Astrocyte of the spinal cord (primary cell): ENCODE measurements at places on chromosomes 1 and 21.

DNA sequence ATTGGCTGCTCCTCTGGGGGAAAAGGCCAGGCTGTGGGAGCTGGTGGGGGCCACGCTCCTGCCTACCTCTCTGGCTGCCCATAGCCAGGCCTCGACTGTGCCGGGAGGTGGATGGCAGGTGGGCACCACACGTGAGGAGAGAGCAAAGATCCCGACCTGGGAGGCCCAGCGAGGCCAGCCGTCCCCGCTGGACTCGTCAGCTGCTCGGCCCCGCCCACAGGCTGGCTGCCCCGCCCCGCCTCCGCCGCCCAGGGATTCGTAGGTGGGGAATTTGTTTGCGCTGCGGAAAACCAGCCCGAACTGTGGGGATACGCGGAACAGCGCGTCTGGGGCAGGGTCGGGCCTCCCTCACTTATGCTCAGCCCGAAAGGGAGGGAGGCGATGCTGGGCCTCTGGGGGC is 31.7 kb downstream of the TP73 start:
- no peak for DNase-seq

GRCh38 chr1:111320066-111320879 is 29.6 kb downstream of the CHIA start:
- no peak for DNase-seq

DNA sequence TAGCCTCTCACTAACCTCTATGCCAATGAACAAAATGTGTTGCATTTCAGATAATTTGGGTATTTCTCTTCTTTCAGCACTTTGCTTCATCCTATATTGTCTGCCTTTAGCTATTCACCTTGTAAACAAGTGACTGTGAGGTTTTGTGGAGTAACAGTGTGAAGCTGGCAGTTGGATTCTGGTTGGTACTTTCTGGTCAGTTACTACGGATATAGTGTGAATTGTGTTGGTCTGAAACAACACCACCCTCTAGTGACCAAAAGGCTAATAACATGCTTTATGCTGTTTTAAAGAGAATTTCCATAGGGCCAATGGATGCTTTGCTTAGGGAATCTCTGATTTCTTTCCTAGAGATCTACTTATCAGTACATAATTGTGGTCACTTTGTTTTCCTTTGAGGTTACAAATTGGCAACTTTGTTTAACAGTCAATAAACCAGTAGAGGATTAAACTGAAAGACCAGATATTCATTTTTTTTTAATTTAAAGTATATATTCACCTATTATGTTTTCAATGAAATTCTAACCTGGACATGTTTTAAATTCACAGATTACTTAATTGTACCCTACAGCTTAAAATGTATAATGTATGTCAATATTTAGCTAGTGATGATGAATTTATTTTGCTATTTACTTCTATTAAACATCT is 2.5 kb upstream of the PTGER3 start:
- DNase-seq = peak; percentile 74

- DNase-seq = no peak
Measured at GRCh38 chr1:240235521-240236288, 144.0 kb downstream of the FMN2 start.

- DNase-seq = no peak
Measured at GRCh38 chr1:226371027-226371694, 36.7 kb downstream of the PARP1 start.

GRCh38 chr1:241253471-241253870 is 103.5 kb downstream of the RGS7 start:
- DNase-seq = peak; percentile 44

GRCh38 chr21:38898422-38899096 is 92.8 kb downstream of the ETS2 start:
- DNase-seq = no peak

DNA sequence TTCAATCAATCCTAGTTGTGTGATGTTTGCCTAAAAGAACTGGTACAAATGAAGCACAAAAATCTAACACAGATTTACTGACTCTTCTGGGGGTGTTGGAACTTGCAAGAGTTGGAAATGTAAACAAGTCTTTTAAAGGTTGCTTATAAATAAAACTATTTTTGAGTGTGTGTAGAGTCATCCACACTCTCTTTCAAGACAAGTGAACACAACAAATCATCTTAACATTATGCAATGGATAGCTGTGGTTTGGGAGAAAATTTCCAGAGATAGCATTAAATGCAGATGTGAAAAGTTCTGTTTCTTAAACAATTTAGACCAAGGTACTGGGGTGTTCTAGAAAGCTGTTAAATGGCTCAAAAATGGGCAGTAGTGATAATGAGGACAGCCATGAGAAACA is 28.7 kb downstream of the C1orf87 start:
- no peak for DNase-seq

DNA sequence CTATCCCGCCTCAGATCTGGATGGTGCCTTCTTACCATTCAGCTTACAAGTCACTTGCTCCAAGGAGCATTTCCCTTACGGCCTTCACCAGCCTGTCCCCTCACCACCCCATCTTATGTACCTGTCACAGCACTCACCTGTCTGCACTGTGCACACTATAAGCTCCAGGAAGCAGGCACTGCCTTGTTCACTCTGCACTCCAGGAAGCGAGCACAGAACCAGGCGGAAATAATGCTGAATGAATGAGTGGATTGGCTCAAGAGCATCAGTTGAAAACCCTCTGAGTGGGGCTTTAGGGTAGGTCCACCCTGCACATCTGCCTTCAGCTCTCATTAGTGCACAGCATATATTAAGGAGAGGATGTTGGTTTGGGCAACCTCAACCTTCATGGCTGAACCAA is 8.9 kb upstream of the RYR2 start:
- DNase-seq = no peak

DNA sequence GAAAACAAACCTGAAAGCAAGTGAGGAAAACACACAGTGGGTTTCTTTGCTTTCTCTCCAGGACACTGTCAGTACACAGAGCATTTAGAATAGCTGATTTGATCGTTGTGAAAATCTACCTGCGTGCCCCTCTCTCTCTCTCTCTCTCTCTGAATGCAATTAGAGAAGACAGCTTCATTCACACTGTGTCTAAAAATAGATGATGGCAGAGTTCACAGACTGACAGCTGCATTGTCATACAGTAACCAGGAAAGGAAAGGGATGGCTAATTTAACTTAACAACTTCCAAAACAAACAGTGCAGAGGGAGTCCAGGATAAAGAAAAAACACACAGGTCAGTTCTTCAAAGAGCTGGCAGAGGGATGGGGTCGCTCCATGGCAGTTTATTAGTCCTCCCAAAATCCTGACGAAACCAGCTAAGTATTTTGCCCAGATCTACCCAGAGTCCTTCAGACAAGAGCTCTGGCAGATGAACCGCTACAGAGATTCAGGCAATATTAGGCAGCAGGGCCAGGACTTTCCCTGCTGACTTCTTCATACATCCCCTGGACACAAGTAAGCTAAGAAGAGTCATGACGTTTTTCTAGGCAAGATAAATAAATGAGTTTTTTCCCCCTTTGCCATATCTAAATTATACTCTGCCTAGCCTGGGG is 58.9 kb downstream of the WLS start:
- peak; percentile 81 for DNase-seq

- no peak for DNase-seq
Measured at GRCh38 chr1:1038694-1039093, 18.8 kb downstream of the AGRN start.

GRCh38 chr1:236354330-236355147 is 39.5 kb upstream of the EDARADD start:
- DNase-seq = peak; percentile 16

DNA sequence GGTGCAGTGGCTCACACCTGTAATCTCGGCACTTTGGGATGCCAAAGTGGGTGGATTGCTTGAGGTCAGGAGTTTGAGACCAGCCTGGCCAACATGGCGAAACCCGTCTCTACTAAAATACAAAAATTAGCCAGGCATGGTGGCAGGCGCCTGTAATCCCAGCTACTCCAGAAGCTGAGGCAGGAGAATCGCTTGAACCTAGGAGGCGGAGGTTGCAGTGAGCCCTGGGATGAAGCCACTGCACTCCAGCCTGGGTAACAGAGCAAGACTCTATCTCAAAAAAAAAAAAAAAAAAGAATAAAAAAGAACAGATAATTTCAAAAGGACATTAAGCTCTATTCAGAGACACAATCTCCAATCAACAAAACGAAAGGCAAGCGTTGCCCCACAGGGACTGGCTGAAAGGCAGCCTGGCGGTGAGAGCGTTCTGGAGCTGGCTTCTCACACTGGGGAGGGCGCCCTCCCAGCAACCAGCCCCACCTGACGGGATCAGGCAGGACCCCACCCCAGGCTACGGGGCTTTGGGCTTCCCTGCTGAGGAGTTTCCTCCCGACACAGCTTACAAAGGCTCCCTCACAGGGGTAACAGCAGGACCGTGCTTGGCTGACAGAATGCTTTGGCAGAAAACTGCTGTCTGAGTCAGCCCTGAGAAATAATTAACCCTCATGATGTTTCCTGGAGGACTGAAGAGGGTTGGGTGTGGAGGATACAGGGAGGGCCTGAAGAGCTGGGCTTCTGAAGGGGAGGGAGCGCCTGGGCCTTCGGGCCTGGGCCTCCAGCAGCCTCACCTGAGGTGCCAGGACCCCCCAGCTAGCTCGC is 31.1 kb upstream of the SRP9 start:
- peak; percentile 98 for DNase-seq

DNA sequence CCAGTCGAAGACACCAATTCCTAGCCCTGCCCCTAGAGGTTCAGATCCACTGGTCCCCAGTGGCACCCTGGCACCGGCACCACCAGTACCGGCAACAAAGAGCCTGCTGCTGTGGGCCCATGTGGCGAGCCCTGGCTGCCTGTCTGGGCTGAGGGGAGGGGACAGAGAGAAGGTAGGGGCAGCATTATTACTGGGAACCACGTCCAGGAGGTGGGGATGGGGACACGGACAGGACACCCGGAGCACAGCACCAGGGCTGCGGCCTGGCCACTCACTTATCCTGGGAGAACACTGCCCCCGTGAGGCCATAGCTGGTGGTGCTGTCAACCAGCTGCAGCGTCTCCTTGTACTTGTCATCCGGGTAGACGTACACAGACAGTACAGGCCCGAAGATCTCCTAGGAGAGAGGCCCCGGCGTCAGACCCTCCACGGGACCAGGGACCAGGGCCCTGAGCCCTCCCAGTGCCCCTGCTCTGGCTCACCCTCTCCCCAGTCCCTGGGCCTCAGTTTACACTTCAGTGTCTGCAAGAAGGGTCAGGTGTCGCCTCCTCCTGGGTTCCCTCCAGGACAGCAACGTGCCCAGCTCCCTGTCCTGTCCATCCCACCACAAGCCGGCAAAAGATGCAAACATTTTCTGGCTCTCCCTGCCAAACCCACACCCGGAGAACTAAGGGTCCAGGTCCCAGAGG is 15.8 kb upstream of the TAS1R2 start:
- DNase-seq = peak; percentile 85

- DNase-seq = peak; percentile 91
Measured at GRCh38 chr1:43763497-43763973, 56.2 kb downstream of the ST3GAL3 start.

- DNase-seq = no peak
Measured at GRCh38 chr1:65319141-65319540, 9.8 kb downstream of the DNAJC6 start.

DNA sequence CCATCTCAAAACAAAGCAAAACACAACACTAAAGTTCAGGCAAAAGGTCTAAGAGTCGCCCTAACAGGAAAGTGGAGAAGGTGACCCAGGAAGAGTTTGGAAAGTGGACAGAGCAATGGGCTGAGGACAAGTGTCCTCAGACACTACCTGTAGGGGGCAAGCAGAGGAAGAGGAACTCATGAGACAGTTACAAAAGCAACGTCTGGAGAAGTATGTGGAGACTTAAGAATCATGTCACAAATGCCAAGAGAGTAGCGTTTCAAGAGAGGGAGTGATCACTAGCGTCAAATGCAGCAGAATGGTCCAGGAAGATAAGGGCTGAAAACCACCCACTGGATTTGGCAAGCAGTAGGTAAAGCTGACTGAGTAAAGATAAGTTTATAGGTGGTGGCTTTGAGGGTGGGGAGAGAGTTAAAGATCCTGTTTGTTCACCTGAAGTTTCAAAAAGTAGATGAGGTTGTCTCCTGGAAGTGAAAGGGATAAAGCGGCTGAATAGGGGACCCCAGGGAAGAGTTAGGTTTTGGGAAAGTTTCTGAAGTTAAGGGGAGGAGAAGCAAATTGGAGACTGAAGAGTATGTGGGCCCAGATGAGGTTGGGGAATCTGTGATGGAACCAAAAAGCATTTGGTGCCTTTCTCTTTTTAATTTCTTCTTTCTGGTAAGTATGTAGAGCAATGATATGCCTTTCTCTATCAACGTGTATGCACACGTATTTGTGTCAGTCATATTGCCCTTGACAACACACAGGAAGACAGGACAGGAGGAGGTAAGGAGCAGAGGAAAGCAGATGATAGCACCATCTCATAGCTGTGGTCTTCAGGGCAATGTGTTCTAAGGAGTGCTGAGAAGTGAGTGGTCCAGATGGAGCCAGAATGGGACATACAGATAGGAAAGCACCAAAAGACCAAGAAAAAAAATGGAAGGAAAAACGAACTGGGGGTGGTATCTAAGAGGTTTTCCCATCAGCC is 3.1 kb downstream of the BSDC1 start:
- no peak for DNase-seq

GRCh38 chr1:13550663-13551062 is 33.0 kb upstream of the PDPN start:
- DNase-seq = no peak

DNA sequence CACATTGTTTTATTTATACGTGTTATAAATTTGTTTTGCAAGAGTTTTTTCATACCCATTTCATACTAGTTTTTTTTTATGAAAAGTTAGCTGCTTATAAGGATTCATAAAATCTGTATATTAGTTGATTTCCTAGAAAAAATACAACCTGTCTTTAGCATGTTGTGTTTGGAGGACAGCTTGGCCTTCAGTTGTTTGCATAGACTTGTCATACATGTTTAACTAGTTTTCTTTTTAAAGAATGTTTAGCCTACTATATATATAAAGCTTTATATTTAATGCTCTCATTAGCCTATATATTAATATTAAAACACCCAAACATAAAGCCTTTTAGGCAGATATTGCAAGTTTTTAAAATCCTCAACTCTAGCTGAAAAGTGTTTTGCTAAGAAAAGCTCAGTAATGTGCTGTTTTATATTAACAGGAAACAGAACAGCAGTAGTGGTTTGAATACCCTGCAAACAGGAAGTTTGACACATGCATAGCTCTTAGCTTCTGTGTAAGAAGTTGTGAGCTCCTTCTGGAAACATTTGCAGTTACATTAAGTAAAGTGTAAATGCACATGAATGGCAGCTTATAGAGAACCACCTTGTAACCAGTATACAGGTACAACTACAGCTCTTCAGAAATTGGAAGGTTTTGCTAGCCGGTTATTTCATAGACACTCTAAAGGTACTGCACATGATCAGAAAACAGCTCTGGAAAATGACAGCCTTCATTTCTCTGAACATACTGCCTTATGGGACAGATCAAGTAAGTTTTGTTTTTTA is at the start of gene PRKACB:
TSS of gene PRKACB (plus strand) at position 476 of the 770 bp plus-strand sequence. CDS start at position 567, 91 bp downstream.
- peak; percentile 56 for DNase-seq

GRCh38 chr1:66925558-66925910 is 744 bp downstream of the MIER1 start:
- no peak for DNase-seq

DNA sequence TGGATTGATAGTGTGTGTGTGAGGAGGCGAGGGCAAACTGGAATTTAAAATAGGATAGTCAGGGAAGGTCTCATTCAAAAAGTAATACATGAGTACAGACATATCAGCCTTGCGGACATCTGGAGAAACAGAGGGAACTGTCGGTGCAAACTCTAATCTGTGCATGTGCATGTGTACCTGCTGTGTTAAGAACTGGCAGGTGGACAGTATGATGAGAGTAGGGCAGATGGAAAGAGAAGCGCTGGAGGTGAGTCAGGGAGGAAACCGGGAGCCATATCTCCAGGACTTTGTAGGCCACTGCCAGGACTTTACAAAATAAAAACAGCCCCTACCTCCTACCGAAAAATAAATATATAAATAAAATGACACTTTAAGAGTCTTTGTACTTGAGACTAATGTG is 31.3 kb upstream of the MYBPHL start:
- no peak for DNase-seq
